PC-9 (cell line): ENCODE measurements at places on chromosomes 7 and 10. TPM values are rescaled to one million over a fixed set of nuclear protein-coding genes. Genes with fewer than 3 reads are reported as not detected.

The ASZ1 gene
- not detected in 2 replicates for total RNA-seq

The GRM3 gene
- not detected in 2 replicates for total RNA-seq

The HERC4 gene
- 115 and 116 TPM in 2 replicates for total RNA-seq

The POLR2J2 gene
- total RNA-seq: 16.4 and 17.6 TPM in 2 replicates

The HEPACAM2 gene
- not detected in 2 replicates for total RNA-seq

The CALHM2 gene
- total RNA-seq: 46.3 and 54.1 TPM in 2 replicates

The GLI3 gene
- total RNA-seq: not detected in 2 replicates

The CDH23 gene
- 7.8 and 13.3 TPM in 2 replicates for total RNA-seq

The COL28A1 gene
- 0.83 and 2.2 TPM in 2 replicates for total RNA-seq

The MRC1 gene
- 0.07 TPM in 1 of 2 replicates, not detected in the other for total RNA-seq

The FXYD4 gene
- not detected in 2 replicates for total RNA-seq

The TBL2 gene
- 43.9 and 49.2 TPM in 2 replicates for total RNA-seq

The C7orf33 gene
- not detected in 2 replicates for total RNA-seq

The LIPN gene
- not detected in 2 replicates for total RNA-seq

The NPY4R gene
- total RNA-seq: 2.9 and 3.1 TPM in 2 replicates

The FRMPD2 gene
- total RNA-seq: 1.6 and 2.4 TPM in 2 replicates

The SHTN1 gene
- total RNA-seq: 24.5 and 33.6 TPM in 2 replicates

The AKR1C4 gene
- total RNA-seq: not detected in 2 replicates

The PDE6C gene
- not detected in 2 replicates for total RNA-seq

The AOC1 gene
- total RNA-seq: 11.4 and 13.1 TPM in 2 replicates

The SFRP5 gene
- not detected in 2 replicates for total RNA-seq

The ATP5MK gene
- total RNA-seq: 198 and 230 TPM in 2 replicates

The CTAGE6 gene
- total RNA-seq: 0.90 TPM in 1 of 2 replicates, not detected in the other

The C10orf67 gene
- total RNA-seq: 1.2 and 1.3 TPM in 2 replicates
